ENCODE measurements at places on chromosomes 1 and 21. TPM values are rescaled to one million over a fixed set of nuclear protein-coding genes. Genes with fewer than 3 reads are reported as not detected.

DNA sequence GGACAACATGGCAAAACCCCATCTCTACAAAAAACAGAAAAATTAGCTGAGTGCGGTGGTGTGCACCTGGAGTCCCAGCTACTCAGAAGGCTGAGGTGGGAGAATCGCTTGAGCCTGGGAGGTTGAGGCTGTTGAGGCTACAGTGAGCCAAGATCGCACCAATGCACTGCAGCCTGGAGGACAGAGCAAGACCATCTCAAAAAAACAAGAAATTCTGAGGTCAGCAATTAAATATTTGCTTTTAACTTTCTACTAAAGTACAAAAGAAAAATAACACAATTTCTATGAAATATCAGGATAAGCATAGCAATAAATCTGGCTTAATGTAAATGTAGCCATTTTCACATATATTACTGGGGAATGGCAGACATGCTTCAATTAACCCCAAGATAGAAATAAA is 9.9 kb downstream of the PPP1R15B start:
- DNase-seq = no peak

DNA sequence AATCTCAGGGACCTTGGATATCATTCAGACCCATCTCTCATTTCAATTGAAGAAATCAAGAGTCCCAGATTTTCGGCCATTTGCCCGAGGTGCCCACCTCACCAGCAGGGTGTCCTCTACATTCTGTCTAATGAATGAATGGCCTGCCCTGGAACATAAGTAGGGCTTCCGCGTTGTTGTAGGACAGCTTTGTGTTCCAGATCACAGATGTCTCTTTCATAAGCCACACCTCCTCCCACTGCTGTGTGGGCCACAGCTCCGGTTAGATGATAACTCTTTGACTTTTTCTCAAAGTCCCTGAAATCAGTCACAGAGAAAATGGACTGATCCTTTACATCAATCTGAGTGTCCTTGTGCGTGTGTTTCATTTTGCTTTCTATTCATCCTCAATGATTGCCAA is 144.4 kb downstream of the RGS7 start:
- no peak for DNase-seq

- no peak for DNase-seq
Measured at GRCh38 chr1:38541223-38541622, 318.3 kb downstream of the RRAGC start.

DNA sequence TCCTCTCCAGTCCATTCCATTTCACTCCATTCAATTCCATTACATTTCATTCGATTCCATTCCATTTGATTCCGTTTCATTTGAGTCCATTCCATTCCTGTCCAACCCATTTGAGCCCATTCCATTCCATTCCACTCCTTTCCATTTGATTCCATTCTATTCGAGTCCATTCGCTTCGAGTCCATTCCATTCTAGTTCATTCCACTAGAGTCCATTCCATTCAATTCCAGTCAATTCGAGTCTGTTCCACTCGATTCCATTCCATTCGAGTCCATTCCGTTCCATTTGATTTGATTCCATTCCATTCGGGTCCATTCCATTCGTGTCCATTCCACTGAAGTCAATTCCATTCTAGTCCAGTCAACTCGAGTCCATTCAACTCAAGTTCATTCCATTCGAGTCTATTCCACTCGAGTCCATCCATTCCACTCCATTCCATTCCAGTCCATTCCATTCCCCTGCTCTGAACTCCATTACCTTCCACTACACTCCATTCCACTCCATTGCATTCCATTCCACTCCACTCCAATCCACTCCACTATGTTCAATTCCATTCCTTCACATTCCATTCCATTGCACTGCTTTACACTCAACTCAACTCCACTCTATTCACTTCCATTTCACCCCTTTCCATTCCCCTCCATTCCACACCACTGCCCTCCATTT is 2569.4 kb upstream of the TPTE start:
- DNase-seq = no peak

DNA sequence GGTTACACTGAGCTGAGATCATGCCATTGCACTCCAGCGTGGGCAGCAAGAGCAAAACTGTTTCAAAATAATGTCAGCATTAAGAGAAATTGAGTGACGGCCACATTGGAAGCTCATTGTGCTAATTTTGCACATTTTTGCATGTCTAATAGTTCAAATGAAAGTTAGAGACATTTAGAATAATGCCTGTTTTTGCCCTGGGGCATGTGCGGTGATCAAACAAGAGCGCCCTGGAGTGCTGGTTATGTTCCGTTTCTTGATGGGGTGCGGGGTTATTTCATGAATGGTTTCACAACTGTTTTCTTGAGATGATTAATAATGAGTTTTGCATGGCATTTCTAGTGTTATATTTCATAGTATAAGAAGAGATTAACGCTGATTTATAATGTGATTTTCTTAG is 13.1 kb downstream of the OR2T11 start:
- no peak for DNase-seq

DNA sequence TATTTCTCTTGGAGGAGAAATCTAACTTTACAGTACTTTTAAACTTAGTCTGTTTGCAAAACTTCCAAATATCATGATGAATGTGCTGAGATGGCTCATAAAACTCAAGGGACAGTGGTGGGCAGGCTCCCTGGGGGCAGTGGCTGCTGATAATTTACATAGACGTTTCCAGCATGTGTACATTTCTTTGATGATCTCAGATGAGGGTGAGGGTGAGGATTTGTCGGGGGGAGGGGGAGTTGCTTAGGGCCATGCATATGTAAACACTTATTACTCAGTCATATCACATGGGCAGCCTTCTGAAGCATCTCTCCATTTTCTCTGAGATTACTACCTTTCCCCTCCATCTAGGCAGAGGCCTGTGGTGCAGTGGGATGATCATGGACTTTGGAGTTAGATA is 152.9 kb upstream of the HMGB4 start:
- no peak for DNase-seq

DNA sequence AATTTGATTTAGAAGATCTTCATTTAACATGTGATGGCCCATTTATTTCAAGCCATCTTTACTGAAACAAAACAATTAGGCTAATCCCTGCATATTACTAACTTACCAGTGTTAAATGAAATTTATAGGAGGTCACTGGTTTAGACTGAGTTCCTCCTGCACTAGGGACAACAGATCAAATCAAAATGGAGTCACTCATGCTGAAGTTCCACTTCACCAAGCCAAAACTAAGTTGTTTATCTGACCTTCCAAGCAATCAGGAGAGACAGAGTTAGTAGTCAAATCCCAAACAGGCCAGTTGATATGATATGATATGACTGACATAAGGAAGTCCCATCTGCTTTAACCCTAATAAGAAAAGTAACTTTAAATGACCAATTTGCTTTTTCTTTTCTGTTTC is 4.8 kb downstream of the LYST start:
- no peak for DNase-seq

GRCh38 chr1:185786524-185786923 is 52.3 kb downstream of the HMCN1 start:
- no peak for DNase-seq

GRCh38 chr1:186091222-186091720 is 283.8 kb downstream of the TPR start:
- DNase-seq = no peak

DNA sequence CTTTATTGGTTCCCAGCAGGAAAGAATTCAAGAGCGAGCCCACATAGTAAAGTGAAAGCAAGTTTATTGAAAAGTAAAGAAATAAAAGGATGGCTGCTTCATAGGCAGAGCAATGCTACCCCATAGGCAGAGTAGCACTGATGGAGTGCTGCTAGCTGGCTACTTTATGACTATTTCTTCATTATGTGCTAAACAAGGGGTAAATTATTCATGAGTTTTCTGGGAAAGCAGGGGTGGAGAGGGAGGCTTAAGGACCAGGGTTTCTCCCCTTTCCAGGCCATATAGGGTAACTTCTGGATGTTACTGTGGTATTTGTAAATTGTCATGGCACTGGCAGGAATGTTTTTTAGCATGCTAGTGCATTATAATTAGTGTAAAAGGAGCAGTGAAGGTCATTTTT is 1271.4 kb downstream of the KCNT2 start:
- no peak for DNase-seq

DNA sequence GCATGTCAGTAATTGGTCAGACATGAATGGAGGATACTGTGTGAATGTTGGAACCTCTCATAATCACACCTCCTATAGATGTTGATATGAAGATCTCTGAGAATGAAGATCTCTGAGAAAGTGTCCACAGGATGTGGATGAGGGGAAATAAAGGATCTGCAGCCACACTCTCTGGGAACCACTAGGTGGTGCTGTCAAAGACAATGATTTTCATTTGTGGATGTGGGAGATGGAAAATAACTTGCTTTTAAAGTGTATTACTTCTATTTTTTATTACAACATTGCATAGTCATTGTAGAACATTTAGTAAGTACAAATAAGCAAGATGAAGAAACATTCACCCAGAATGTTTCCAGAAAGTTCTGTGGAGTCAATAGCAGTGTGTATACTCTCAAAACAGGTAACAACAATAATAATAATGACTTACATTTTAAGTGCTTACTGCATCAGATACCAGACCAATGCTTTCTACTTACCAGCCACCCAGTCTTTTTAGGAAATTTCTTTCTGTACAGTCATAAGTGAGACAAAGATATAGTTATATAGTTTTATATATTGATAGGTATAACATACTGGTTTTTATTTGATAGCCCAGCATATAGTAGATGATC is 128.2 kb downstream of the ATG4C start:
- no peak for DNase-seq

- no peak for DNase-seq
Measured at GRCh38 chr1:172005856-172006255, 164.6 kb downstream of the DNM3 start.

GRCh38 chr1:26861889-26862378 is 1.0 kb upstream of the SFN start:
- DNase-seq = no peak

- no peak for DNase-seq
Measured at GRCh38 chr1:231357831-231358354, 19.8 kb downstream of the SPRTN start.

DNA sequence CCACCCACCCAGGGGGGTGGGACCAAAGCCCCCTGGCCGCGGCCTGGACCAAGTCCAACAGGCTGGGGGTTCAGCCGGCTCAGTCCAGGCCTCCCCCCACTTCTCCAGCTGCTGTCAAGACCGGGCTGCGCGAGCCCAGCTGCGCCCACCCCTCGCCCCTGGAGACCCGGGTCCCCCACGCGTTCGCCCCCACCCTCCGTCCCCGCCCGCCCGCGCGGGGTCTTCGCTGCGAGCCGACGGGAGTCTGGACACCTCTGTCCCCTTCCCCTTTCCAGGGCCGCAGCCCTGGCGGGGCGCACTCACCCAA is 253 bp downstream of the RAP1GAP start:
- no peak for DNase-seq

DNA sequence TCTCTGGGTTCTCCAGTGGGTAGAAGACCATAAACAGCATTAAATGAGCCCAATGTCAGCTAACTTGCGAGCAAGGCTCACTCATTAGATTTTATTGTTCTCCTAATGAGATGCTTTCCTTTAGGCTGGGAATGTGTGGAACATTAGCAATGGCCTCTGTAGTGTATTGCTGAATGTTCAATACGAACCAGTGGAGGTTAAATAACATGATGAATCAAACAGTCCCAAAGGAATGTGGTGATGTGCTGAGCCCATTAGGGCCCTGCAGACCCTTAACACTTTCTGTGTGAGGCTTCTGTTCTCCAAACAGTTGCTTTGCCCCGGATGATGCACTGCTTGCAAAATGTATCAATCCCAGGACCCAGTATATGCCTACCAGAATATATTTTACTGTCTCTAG is 225.5 kb downstream of the ATG4C start:
- no peak for DNase-seq

- DNase-seq = no peak
Measured at GRCh38 chr1:61459345-61459744, 265.6 kb downstream of the TM2D1 start.

DNA sequence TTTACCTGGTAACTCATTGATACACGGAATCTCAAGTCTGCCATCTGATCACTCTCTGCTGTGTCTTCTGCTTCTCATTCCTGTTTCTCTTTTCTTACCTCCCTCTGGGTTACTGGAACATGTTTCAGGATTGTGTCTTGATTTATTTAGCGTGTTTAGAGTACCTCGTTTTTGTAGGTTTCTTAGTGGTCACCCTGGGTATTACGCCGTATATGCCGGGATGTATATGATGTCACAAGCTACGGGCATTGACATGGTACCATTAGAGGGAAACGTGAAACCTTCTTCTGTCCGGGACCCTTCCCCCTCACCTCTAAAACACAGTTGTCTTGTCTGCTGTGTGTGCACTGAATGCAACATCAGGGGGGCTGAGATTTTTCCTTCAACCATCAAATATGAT is 2.8 kb downstream of the ACTRT2 start:
- no peak for DNase-seq

DNA sequence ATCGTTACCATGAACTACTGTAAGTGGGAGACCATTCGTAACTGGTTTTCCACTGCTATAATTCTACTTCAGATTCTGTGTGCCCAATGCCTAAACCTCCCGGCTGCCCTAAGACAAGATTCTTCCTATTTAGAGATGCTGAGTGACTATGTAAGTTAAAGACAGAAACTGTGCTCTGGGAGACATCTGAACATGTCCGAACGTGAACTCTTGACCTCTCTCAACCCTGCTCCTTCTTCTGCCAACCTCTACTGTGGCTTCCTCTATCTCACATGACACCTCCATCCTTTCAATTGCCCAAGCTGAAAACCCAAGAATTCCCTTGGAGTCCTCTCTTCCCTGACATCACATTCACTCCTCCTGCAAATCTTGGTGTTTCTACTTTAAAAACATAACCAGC is 182.9 kb downstream of the AKT3 start:
- DNase-seq = no peak

DNA sequence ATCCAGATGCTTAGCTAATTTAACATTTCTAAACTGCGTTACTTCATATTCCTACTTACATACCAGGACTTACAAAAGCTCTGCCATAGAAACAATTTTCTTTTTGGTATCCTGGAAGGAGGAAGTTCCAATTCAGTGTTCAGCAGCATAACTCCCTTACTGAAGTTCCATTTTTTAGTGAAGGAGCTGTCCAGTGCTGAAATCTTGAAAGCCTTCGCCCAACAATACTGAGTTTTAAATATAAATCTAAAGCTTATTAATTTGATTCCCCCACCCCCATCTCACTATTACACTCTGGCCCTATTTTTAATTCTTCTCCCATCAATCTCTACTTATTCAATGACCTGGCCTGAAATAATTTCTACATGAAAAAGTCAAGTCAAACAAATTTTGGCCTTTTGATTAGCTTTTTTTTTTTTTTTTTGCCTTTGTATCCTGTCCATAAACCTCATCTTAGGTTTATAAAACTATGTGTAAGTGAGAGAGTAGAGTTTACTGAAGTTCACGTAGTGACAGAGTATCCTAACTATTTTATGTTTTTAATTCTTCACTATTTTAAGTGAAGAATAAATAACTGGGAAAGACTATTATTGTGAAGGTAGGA is 323.0 kb upstream of the PLD5 start:
- no peak for DNase-seq

The A3GALT2 gene
- not detected for total RNA-seq

The KRTAP20-3 gene
- not detected for total RNA-seq

The AQP10 gene
- total RNA-seq = not detected

The KRTAP13-2 gene
- total RNA-seq = not detected

The TMEM82 gene
- total RNA-seq = not detected

The RBP7 gene
- not detected for total RNA-seq

The GNG4 gene
- total RNA-seq = 109 TPM

The SLAMF9 gene
- total RNA-seq = not detected

The GNAT2 gene
- total RNA-seq = 1.2 TPM

The TFF2 gene
- total RNA-seq = not detected

The CFHR3 gene
- not detected for total RNA-seq

All from activated T-helper 1 cell treated with anti-CD3 and anti-CD28 coated beads, Interleukin-12 subunit alpha, Interleukin-12 subunit beta, Interleukin-2, Interleukin-4 antibody, amounts not matched to agents 30 ng/mL and 10 ng/mL and 1 ng/mL, durations not matched to agents 14 hours and 24 hours and 36 hours (primary cell).